ENCODE measurements at places on chromosomes 13 and 19.
A peak's percentile ranks its signal among the peaks of the same experiment; 100 is the strongest.

- DNase-seq, result no peak
Observed at GRCh38 chr13:103255587-103256301, 189.5 kb upstream of the SLC10A2 start.

DNA sequence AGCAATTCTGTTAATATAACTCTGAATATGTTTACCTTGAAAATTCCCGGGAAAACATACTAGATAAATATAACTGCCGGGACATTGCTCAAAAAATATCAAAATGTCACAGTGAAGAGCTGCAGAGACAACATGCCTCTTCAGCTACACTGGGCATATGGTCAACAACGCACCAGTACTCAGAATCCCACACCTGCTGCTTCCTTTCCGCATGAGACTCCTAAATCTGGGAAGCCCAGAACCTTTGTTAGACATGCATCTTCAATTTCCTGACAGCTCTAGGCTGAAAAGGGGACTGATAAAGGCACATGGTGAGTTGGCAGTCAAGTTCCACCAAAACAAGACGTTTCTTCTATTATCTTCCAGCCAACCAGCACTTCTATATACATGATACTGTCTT is 53.7 kb downstream of the USP12 start:
- DNase-seq, result peak; percentile 49

DNA sequence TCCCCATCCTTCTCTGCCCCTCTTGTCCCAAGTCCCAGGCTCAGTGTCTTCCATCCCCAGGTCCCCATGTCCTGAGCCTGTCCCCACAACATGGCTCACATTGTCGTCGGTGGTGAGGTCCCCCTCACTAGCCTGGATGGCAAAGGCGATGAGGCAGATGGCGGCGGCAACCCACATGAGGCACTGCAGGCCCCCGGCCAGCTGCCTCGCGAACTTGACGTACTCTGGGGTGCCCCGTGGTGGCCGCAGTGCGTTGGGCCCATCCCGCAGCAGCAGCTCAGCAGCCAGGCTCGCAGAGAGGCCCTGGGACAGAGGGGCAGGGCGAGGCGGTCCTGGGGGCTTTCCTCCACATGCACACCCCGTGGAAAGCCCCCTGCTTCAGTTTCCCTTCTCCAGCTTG is 1.1 kb downstream of the ATP4A start:
- no peak for DNase-seq

- DNase-seq, result no peak
Observed at GRCh38 chr13:57326532-57326931, 159.5 kb downstream of the PRR20E start.

- DNase-seq, result no peak
Observed at GRCh38 chr13:33994198-33994597, 176.2 kb downstream of the RFC3 start.

DNA sequence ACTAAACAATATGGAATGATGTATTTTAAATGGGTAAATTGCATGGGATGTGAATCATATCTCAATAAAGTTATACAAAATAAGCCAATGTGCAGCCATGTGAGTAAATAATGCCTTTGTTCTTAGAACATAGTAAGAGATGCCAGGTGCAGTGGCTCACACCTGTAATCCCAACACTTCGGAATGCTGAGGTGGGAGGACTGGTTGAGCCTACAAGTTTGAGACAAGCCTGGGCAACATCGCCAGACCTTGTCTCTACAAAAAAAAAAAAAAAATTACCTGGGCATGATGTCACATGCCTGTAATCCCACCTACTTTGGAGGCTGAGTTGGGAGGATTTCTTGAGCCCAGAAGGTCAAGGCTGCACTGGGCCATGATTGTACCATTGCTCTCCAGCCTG is 230.7 kb downstream of the RFC3 start:
- DNase-seq, result no peak

GRCh38 chr13:74061926-74062595 is 72.1 kb downstream of the KLF12 start:
- DNase-seq, result no peak

GRCh38 chr19:14434543-14435319 is 1.6 kb downstream of the PKN1 start:
- DNase-seq, result no peak

DNA sequence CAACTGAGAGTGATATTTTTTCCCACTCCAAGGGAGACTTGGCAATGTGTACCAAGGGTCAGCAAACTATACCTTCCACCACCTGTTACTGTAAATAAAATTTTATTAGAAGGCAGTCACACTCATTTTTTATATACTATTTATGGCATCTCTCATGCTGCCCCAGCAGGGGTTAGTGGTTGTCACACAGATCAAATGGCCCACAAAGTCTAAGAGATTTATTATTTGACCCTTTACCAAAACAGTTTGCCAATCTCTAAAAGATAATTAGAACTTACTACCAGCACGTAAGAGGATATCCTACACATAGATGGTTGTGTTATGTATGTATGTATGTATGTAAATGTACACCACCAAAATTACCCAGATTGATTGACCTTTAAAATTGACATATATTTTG is 185.1 kb downstream of the PRR20E start:
- no peak for DNase-seq

DNA sequence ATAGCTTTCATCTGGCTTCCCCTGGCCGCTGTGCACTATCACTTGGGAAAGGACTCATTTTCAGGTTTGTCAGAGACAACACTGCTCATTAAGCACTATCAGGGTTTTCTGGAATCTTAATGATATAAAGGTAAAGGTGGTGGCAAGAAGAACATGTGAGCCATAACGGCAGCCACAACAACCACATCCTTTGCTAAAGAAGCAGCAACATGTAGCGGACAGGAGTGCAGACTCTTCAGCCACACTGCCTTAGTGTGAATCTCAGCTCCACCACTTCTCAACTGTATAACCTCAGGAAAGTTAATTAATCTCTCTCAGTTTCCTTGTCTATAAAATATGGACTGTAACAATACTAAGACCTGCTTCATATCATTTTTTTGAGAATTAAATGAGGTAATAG is 24.1 kb upstream of the MIR17HG start:
- no peak for DNase-seq

DNA sequence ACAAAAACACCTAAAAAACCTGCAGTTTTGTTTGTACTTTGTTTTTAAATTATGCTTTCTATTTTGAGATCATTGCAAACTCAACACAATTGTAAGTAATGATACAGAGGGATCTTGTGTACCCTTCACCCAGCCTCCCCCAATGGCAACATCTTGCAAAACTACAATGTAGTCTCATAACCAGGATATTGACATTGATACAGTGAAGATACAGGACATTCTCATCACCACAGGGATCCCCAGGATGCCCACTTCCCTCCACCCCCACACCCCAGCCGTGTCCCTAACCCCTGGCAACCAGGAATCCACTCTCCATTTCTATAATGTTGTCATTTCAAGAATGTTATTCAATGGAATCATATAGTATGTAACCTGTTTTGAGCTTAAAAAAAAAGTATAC is 10.3 kb upstream of the C5AR2 start:
- DNase-seq, result no peak

Data from NCI-H1092 treated with DMSO at 0.1 percent for 48 hours (cell line).